Cardiac septum (tissue), 1 donor: ENCODE measurements at places on chromosomes 3 and 15.
A peak's percentile ranks its signal among the peaks of the same experiment; 100 is the strongest.

GRCh38 chr3:22587446-22587845 is 615.7 kb upstream of the UBE2E2 start:
- DNase-seq, result no peak

GRCh38 chr15:66573719-66574595 is 8.2 kb upstream of the LCTL start:
- peak; percentile 73 for DNase-seq

DNA sequence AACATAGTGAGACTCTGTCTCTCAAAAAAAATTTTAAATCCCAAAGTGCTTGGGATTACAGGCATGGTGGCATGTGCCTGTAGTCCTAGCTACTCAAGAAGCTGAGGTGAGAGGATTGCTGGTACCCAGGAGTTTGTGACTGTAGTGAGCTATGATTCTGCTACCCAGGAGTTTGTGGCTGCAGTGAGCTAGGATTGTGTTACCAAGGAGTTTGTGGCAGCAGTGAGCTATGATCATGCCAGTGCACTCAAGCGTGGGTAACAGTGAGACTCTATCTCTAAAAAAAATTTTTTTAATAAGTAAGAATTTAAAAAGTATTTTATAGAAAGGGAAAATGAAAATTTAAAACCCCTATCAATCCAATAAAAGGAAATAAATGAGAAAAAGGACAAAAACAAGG is 69.5 kb downstream of the FAIM start:
- no peak for DNase-seq

GRCh38 chr3:183189641-183190040 is 27.1 kb upstream of the LAMP3 start:
- DNase-seq, result no peak

DNA sequence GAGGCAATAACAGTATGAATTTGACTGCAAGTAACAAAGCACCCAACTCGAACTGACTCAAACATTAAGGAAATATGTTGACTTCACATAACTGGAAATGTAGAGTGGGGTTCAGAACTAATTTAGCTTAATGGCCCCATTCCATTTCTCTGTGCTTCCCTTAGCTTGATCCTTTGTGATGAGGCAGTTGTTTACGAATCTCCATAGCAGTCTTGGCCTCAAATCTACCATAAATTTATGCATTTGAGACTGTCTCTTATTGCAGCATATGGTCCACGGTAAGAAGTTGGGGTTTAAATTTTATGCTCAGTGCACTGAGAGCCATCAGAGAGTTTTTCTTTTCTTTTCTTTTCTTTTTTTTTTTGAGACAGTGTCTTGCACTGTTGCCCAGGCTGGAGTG is 148.7 kb upstream of the POU1F1 start:
- DNase-seq, result no peak

- peak; percentile 86 for DNase-seq
Measured at GRCh38 chr3:151168269-151169094, 34.5 kb downstream of the GPR171 start.

DNA sequence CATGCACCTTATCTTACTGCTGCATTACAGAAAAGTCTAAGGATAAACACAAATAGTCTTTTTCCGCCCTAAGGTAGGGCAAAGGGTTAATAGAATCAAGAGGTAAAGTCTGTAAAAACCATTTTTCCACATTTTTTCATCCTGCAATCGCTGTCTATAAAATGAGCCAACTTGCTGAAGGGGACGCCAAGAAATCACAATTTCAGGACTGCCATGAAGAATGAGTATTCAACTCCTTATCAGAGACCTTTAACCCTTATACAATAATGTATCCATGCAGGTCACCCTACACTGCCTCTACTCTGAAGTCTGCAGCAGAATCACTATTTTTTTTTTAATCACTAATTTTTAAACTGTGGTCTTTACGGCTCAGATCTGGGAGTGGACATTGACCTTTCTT is 1.1 kb upstream of the DNAJC13 start:
- DNase-seq, result no peak

GRCh38 chr3:135895106-135895733 is 70.3 kb upstream of the PPP2R3A start:
- no peak for DNase-seq

GRCh38 chr3:105527949-105528348 is 161.2 kb downstream of the ALCAM start:
- DNase-seq, result no peak

DNA sequence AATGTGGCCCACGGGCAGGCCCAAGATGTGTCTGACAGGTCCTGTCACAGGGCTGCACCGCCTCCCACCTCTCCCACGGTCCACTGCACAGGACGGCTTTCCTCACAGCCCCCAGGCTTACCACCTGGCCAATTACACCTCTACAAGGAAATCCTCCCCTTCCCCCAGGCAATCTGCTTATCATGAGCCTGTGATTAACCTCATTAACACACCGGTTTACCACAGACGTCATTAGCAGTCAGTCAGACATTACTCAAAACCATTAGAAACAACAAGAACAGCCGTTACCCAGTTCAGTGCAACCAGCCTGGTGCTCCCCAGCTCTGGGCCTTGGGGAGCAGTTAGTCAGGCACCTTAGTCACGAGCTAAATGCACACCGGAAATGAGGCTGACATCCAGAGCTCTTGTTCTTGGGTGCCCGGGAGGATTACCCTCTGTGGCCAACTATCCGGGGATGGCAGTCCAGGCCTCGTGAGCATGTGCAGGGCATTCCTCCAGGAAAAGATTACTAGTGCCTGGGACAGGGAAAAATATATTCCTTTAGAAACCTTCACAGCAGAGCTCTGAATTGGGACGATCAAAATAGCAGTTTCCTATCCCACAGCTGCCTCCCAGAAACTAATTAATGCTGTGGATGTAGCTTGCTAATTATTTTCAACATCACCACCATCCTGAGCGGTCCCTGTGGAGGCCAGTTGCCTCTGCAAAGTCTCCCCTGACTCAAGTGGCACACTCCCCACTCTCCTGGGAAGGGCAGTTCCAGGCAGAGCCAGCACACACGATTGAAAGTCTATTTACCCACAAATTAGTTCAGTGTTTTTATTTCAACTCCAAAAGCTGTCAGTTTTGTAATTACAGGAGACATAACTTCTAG is 117.4 kb upstream of the ZBED2 start:
- DNase-seq, result peak; percentile 79

GRCh38 chr15:33242165-33242564 is 47.7 kb upstream of the FMN1 start:
- DNase-seq, result no peak

GRCh38 chr15:39947401-39948197 is 13.7 kb downstream of the EIF2AK4 start:
- no peak for DNase-seq

DNA sequence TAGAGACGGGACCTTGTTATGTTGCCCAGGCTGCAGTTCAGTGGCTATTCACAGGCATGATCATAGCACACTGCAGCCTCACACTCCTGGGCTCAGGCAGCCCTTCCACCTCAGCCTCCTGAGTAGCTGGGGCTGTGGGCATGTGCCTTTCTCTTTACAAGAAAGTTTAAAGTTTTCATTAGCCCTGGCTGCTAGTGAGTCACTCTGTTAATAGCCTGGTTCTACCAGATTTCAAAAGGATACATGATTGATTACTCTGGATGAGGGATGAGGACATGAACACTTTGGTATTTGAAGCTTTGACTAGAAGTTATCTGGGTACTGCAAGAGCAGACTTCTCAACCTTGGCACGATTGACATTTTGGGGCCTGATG is 95.1 kb downstream of the DHX36 start:
- no peak for DNase-seq
